ENCODE measurements at places on chromosomes 1 and 21.
A peak's percentile ranks its signal among the peaks of the same experiment; 100 is the strongest.

- no peak for DNase-seq
Observed at GRCh38 chr1:230495076-230495475, 68.9 kb upstream of the PGBD5 start.

GRCh38 chr21:27300770-27301169, 333.9 kb upstream of the ADAMTS5 start:
- DNase-seq = no peak

GRCh38 chr1:98184856-98185255, 264.0 kb upstream of the DPYD start:
- DNase-seq = no peak

DNA sequence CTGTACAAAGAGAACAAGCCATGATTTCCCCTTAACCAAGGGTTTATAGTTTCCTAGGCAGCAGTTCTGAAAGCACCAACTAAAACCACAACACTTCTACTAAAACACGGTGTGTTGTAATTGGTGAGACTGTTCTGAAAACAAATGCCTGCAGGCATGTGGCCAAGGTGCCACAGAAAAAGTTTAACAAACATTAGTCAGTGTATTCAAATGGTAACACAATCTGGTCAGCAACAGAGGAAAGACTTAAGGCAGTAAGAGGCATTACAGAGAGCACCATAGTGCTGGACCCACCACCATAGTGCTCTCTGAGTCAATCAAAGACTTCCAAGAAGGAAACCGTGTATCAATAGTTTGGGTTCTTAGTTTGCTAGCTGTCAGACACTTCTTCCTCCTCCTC, 16.7 kb downstream of the SNIP1 start:
- no peak for DNase-seq

DNA sequence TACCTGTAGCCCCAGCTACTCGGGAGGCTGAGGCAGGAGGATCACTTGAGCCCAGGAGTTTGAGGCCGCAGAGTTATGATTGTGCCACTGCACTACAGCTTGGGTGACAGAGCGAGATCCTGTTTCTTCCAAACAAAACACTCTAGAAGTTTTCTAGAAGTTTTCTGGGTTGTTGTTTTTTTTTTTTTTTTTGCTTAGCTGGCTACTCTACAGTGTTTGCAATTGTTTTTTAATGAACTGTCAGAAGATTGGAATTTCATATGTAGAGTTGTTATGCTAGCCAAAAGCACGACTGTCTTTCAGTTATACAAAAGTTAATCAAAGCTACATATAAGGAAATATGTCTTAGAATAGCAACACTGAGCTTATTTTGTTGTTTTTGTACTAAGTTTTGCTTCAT, 30.9 kb upstream of the NEXN start:
- no peak for DNase-seq

GRCh38 chr21:14273736-14274538, 58.0 kb downstream of the RBM11 start:
- peak; percentile 90 for DNase-seq

- peak; percentile 60 for DNase-seq
Observed at GRCh38 chr21:37367703-37368540, 1.3 kb downstream of the DYRK1A start.

- no peak for DNase-seq
Observed at GRCh38 chr1:86288586-86289147, 107.5 kb downstream of the ODF2L start.

DNA sequence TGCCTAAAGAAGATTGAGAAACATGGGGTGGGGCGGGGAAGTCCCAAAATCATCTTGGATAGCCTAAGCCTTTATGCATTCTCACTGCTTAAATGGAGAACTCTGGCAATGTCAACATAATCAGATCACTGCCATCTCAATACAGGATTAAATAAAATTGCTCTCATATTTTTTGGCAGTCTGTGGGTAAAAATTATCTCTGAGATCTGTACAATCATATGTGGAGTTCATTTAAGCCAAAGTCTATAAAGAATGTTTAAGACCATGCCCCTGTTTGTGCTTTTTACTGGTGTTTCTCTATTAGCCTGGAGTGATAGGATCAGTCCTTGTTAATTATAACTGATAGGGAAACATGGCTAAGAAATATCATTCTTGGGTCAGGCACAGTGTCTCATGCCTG, 136.3 kb downstream of the GPR52 start:
- no peak for DNase-seq

DNA sequence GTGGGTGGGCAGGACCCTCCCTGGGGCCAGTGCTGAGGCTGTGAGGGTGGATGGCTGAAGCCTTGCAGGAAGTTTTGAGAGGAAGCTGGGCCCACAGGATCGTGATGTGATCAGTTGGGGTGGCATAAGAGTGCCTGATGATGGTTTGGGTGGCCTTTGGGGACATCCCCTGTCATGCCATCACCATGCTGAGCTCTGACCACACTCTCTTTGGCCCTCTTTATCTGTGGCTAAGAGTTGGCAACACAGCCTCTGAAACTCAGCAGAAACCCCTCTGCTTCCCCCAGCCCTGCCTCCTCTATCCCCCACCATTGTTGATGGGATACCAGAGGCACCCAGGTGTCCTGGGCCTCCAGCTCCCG, 19.8 kb downstream of the MIIP start:
- DNase-seq = no peak

DNA sequence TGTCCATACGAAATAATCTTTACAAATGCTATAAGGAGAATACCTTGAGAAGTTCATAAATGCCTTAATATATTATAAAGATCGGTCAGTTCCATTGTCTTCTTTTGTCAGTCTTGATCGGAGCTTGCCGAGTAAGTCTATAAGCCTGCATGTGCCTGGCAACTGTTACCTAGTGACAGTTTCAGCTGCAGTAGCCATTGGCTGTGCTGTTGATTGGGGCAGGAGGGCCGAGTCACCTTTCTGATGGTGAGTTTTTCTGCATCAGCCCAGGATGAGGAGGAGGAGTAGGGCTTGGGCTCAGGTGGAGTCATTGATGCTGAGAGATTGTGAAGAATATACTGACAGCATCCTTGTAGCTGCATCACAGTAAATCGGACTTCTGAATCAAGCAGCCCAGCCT, 1.9 kb upstream of the GPR52 start:
- no peak for DNase-seq

GRCh38 chr1:193066606-193067005, 7.2 kb downstream of the RO60 start:
- DNase-seq = peak; percentile 40

DNA sequence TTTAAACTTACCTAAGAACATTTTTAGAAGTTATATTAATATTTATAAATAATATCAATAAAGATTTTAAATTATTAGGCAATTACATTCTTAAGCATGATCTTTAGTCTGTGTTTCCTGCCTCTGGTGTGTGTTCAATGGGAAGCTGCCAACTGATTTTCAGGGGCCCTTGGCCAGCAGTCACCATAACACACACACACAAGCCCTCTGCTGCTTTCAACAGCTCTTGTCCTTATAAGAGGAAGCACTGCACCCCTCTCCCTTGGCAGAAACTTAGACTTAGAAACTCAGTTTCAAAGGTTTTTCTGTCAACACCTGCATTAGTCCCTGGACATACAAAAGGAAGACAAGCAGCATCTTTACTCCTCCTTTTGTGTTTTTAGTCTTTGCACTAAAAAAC, 81.4 kb downstream of the VAV3 start:
- DNase-seq = no peak

DNA sequence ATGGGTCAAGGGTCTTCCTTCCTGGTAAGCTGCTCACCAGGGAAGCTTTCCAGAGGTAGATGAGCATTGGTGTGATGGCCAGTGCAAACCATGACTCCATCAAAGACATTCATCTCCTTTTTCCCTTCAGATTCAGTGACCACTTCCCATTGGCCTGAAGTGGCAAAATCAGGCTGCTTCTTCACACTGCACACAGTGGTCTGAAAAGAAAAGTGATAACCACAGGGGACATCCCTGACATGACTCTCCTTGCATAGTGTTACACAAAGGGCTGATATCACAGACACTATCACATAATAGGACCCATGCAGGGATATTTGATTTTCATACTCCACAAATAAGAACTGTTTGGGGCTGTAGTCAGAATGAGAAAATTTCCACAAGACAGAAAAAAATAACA, 11.9 kb downstream of the FMO5 start:
- DNase-seq = no peak

DNA sequence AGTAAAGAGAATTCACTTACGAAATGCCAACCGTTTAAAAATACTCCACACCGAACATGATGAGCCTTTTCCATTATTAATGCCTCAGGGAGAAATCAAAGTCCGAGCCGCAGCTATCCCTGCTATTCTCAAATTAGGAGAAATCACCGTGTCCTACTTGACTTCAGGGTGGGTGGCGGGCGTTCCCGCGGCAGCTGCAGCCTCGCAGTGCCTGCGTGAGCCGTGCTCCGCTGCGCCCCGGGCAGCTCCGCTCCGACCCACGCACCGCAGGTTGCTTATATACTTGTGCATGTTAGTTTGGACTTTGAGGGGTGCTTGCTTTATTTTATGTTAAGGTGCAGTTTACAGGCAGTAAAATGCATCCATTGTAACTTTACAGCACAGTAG, 35.6 kb upstream of the PCBP3 start:
- DNase-seq = no peak

DNA sequence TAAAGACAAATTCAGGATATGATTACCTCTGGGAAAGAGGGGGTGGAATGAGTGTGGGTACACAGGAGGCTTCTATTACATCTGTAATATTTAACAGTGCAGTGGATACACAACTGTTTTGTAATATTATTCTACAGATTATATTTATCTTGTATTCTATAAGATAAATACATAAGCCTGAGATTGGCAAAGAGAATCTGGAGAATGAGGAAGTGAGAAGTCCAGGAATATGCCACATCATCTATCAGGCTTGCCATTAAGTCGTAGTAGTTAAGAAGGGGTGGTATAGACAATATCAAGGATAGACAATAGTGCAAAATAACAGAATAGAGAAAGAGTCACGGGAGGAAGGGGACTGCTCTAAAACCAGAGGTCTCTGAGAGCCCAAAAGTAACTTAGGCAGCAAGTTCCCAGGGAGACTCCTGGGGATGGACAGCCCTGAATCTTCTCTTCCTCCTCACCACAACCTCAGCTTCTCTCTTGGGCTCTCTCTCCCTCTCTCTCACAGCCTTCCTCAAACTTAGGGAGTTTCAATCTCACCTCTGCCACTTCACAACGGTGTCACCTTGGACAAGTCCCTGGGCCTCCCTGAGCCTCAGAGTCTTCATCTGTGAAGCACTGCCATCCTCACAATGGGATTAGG, 14.0 kb upstream of the PTAFR start:
- no peak for DNase-seq

DNA sequence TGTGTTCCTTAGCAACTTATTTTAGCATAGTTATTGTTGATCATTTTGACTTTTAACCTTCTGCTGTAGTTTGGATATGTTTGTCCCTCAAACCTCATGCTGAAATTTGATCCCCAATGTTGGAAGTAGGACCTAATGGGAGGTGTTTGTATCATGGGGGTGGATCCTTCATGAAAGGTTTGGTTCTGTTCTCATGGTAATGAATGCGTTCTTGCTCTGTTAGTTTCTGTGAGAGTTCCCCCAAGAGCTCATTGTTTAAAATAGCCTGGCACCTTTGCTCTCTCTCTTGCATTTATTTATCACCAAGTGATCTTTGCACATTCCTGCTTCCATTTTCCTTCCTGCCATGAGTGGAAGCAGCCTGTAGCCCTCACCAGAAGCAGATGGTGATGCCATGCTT, 372.1 kb upstream of the VAMP3 start:
- no peak for DNase-seq

- DNase-seq = no peak
Observed at GRCh38 chr1:178531887-178532286, 19.0 kb downstream of the TEX35 start.

- DNase-seq = no peak
Observed at GRCh38 chr1:233677690-233678354, 63.9 kb downstream of the KCNK1 start.

- no peak for DNase-seq
Observed at GRCh38 chr1:155184351-155184811, 10.7 kb downstream of the TRIM46 start.

- DNase-seq = no peak
Observed at GRCh38 chr1:239816081-239816782, 275.5 kb upstream of the FMN2 start.

DNA sequence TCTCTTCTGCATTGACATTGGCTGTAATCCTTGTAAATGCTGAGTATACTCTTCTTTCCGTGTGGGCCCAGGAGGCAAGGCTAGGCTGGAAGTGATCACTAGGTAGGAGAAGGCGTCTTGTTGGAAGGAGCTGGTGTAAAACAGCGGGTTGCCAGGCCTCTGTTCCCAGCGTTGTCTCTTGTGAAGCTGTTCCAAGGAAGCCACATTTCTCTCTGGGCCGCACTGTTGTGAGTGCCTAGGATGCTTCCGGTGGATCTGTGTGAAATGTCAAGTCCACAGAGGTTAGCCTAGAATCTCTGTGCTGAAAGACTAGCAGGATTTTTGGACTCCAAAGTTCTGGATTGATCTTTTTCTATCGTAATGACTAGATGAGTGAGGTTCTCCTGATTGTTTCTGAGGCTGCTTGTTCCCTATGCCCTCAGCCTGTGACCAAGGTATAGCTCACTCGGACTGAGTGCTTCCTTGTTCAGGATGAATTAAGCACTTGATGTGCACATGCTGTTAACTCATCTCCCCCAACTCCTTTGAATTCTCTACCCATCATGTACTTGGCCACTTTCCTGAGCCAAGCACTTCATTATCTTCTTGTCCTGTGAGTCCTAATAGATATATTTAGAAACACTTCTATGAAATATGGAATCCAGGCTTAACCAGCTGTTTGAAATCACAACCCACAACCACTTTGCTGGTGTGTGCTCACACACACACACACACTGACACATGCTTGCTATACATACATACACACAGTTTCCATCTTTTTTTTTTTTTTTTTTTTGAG, 63.3 kb downstream of the PBX1 start:
- no peak for DNase-seq

DNA sequence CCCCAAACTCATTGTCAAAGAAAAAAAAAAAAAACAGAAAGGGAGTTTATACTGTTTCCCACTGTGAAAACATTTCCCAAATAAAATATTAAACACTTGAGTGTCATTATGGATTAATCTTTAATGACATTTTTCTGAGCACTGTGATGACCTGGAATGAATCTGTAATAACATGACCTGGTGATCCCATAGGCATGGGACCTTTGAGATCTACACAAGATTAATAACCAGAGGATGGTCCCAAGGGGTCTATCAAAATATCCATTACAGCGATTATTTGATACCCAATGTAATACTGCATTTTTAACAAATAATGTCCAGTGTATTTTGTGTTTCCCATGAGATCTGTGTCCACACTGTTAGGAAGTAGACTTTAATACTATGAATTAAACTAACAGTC, 32.4 kb upstream of the NCAM2 start:
- no peak for DNase-seq

DNA sequence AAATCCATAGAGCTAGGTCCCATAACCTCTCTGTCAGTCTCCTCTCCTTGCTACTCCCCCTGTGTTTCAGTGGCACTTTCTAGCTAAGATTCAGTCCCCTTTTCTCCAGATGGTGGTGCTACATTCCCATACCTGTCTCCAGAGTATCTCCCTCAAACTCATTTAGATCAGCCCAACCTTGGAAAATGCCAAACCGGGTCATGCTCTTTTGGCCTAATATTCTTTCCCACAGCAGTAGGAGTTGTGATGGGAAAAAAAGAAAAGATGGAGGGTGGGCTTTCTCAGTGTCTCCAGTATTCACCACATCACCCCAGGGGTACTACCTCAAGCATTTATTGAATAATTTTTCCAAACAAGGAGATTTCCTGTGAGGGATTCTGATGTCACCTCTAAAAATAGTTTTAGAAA, 3.2 kb upstream of the RXFP4 start:
- peak; percentile 65 for DNase-seq

- DNase-seq = no peak
Observed at GRCh38 chr1:210516092-210516656, 187.5 kb downstream of the HHAT start.
